Prostate gland (tissue), 2 donors: ENCODE measurements at places on chromosomes 16 and 17.

- no peak for DNase-seq
Measured at GRCh38 chr16:50957056-50957455, 194.0 kb downstream of the SALL1 start.

DNA sequence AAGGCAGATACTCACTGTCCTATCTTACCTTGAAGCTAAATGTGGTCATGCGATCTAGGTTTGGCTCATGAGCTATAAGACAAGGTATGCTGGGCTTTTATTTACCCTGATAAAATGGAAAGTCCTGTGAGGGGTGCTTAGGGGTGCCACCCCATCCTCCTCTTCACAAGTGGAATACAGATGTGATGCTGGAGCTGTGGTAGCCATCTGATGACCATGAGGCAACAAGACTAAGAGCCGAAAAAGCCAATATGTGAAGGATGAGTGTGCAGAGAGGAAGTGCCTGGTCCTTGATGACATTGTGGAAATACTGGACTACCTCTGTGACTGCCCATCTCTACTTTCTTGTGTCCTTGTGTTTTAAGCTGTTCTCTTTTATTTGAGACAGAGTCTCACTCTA is 58.1 kb upstream of the TMC5 start:
- DNase-seq, result no peak

GRCh38 chr16:49462989-49463371 is 89.4 kb downstream of the C16orf78 start:
- no peak for DNase-seq

DNA sequence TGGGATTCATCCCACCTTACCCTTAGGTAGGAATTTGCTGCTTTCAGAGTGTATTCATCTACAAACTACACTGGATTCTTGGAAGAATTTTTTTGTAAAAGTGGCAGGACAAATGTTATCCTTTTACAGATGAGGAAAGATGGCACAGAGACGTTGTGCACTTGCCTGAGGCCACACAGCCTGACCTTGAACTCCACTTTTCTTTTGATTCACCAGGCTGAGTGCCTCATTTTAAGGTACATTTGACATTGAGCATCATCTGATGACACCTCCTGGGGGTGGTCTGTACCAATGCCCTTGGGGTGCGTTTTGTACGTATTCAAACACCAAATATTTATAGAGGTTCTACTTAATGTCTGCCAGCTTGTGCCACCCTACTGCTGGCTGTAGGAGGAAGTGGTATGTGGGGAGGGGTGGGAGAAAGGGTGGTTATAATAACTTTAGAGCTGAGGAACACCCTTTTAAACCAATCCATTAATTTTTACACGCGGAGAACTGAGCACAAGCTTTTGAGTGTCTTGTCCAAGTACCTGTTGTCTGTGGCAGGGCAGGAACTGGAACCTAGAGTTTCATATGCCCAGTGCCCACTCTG is 29.1 kb downstream of the HS3ST3B1 start:
- DNase-seq, result no peak

DNA sequence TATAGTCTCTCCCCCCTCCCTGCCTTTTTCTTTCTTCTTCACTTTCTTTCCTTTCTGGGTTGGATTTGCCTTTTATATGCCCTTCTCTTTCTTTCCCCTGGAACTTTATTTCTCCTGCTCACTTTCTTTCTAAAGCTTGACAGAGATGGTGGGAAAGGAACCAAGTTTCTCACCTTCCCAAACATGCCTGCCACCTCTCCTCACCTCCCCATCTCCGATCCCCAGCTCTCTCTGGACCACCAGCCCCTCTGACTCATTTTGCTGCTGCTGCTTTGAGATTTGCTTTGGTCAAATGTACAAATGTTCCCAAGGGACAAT is 6.7 kb upstream of the LHX1 start:
- no peak for DNase-seq

DNA sequence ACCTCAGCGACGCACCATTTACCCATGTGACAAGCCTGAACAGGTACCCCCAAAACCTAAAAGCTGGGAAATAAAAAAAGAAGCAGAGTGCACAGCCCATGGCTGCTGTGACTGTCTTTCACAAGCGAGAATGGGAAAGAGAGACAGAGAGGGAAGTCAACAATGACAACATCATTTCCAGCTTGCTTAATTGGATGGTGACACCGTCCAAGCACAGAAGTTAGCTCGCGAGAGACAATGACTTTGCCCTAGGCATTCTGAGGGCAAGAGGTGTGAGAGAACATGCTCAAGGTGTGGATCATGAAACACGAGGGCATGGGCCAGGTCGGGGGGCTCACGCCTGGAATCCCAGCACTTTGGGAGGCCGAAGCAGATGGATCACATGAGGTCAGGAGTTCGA is 19.3 kb upstream of the NSMCE1 start:
- DNase-seq, result no peak

DNA sequence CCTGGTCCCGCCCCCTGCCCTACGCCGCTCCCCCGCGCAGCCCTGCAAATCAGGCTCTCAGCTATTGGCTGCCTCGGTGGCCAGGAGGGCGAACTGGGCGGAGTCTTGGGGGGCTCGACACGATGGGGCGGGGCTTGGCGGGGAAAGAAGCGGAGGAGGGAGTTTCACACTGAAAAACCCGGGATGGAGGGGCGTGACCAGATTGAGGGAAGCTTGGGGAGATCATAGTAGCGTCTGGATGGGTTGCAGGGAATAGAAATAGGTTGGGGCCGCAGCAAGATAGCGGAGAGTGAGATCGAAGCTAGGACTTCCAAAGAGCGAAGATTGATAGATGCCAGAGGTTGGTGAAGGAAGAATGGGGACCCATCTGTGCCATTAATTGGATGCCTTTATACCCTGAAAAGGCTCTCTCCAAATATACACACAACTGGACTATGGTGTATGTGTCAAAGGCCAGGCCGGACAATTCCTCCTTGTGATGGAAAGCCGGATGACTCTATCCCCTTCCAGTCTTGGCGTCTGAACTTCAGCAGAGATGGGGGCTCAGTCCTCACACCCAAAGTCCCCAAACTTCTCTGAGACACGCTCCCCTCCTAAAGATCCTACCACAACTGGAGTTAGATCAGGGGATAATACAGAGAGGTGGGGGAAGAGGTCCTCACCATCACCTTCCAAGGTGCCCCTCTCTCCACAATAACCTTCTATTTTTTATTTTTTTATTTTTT is 376 bp upstream of the STAC2 start:
- DNase-seq, result peak; percentile 50

GRCh38 chr16:27598220-27598619 is 48.3 kb downstream of the KATNIP start:
- no peak for DNase-seq

DNA sequence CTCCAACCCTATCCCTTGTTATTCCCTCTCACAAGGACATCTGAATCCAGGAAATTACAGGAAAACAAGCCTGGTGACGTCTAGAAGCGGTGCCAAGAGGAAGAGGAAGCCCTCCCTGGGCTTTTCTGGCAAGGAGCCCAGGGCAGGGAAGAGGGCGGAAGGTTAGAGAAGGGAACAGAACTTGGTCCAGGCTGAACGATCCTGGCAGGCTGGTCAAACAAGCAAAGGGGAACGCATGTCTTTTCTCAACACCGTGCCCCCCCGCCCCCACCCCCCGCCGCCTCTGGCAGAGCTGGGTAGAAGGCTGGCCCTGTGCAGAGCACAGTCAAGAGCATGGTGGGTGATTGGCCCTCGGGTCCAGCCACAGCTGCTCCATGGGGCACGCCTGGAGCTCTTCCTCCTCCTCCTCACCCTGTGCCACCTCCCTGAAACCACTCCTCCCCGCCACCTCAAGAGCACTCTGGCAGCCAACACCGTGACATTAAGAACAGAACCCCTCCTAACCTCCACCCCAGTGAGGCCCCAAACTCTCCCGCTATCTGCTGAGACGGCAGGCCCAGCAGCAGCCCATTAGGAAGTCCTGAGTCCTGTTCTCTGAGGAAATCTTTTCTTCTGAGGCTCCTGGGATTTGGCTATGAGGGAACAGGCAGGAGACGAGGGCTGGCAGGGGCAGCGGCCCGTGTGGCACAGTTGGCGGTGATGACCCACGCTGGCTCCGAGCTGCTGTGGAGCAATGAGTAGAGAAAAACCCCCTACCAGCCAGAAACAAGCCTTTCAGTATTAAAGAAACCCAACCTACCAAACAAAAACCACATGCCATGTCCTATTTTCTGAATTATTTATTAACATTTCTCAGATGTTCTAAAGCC is 7.3 kb downstream of the C16orf86 start:
- no peak for DNase-seq

GRCh38 chr16:55663765-55664677 is 8.2 kb downstream of the SLC6A2 start:
- DNase-seq, result no peak

GRCh38 chr16:55668340-55669281 is 12.8 kb downstream of the SLC6A2 start:
- no peak for DNase-seq

GRCh38 chr16:24009098-24009497 is 173.3 kb downstream of the PRKCB start:
- no peak for DNase-seq

DNA sequence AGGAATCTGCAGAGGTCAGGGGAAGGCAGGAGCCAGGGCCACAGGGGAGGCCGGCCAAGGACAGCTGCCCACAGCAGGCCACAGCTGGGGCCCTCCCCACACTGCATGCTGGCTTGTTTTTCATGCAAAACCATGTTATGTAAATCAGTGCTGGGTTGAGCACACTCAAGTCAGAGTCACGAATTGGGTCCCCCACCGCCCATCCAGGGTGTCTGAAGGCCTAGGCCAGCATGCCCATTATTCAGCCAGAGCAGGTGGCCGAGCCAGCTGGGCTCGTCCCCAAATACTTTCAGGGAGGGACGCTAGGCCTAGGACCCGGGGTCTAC is 51.2 kb upstream of the TOB1 start:
- DNase-seq, result no peak

- DNase-seq, result no peak
Measured at GRCh38 chr17:5866978-5867377, 203.2 kb upstream of the WSCD1 start.

GRCh38 chr16:522320-523096 is 5.0 kb upstream of the CAPN15 start:
- DNase-seq, result no peak
